Activated CD4-positive, alpha-beta T cell treated with anti-CD3 and anti-CD28 coated beads for 24 hours (primary cell): ENCODE measurements at places on chromosomes 5 and 9.

GRCh38 chr5:141908796-141909195 lies 14.9 kb upstream of the DELE1 start:
- no peak for DNase-seq

- DNase-seq = no peak
Measured at GRCh38 chr5:97365918-97366317, 182.9 kb upstream of the RIOK2 start.

DNA sequence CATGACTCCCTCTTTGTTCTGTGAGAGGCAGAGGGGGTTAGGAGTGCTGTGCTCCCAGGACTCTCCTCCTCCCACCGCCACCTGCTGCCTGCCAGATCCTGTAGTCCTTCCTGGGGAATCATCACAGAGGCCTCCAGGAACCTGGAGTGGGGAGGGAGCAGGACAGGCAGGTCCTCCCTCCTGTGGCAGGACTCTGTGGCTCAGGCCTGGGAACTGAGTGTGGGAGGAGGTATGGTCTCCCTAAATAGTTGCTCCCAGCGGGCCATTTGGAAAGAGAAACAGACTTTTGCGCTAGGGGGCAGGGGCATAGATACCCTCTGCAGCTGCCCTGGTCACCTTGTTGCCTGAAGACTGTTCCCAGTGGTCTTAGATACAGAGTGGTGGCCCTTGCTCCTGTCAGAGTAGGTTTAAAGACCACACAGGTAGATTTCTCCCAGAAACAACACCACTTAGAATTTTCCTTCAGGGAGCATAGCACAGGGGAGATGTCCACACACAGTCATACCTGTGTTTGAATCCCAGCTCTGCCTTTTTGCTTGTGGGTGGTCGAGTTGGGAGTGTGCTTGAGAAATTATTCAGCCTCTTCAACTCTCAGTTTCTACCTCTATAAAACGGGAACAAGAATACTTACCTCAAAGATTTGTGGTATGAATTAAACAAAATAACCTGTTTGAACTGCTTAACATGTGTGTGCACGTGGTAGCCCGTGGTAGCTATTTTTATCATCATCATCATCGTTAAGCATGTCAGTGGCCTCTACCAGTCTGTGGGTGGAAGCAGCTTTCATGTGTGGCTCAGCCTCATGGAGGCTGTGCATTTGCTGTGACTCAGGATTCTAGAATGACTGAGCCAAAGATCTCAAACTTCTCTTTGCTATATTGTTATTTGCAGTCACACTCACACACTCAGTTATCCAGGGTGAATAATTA lies 55.8 kb downstream of the SLC22A5 start:
- DNase-seq = peak; percentile 57

GRCh38 chr9:81717747-81718077 lies 28.4 kb upstream of the TLE1 start:
- DNase-seq = no peak

DNA sequence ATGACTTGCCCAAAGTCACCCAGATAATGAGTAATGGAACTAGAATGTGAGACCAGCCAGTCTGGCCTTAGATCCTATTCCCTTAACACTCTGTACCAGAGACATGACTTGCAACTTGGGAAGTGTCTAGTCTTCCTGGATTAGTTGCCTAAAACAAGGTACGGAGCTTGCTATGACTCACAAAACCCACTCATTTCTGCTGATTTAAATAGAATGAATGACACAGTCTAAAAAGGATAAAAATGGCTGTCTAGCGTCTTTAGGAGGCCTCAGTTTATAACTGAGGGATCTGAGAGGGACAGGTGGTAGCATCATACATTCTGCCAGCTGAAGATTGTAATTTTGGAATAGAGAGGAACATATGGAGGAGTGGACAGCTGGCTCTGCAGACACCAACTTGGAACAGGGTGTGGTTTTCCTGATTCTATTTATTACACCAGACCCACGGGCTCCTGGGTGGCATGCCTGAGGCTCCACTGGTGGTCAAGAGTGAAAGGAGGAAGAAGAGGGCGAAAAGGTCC lies 62.7 kb downstream of the ABLIM3 start:
- DNase-seq = no peak

- DNase-seq = no peak
Measured at GRCh38 chr5:134106991-134107701, 7.3 kb upstream of the TCF7 start.

DNA sequence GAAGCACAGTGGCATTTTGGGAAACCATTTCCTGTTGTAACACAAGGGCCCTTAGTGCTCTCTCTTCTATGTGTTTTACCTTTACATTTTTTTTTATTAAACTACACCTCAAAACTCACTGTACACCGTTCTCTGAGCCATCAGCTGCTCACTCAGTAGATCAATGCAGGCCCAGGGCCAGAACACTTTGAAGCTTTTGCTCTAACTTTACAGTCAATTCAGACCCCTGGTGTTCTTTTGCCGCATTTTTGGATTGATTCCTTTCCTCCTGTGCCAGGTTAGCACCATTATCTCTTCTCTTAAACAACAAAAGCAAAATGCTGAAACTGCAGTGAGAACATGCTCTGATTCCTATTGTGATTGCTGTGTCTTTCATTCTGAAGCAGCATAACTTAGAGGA lies 269.8 kb upstream of the RGMB start:
- no peak for DNase-seq

GRCh38 chr5:10793785-10794184 lies 32.8 kb upstream of the DAP start:
- DNase-seq = no peak

- no peak for DNase-seq
Measured at GRCh38 chr9:90801973-90802322, 329 bp downstream of the SYK start.

GRCh38 chr5:40291338-40291737 lies 388.4 kb upstream of the PTGER4 start:
- no peak for DNase-seq

DNA sequence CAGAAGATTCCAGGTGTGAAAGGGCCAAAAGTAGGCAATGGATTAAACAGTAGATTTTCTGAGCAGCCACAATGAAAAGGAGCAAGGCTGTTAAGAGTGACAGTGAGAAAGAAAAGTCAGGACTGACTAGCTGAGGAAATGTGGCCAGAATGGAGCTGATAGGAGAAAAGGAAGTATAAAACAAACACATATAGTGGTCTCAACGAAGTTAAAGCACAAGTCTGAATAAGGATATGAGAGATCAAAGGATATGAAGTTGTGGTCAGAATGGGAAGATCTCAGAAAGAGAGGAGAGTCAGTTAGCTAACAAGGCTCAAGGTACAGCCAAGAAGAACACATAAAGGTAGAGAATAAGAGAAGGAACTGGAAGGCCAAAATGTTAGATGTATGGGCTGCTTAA lies 39.9 kb downstream of the FNIP1 start:
- no peak for DNase-seq

DNA sequence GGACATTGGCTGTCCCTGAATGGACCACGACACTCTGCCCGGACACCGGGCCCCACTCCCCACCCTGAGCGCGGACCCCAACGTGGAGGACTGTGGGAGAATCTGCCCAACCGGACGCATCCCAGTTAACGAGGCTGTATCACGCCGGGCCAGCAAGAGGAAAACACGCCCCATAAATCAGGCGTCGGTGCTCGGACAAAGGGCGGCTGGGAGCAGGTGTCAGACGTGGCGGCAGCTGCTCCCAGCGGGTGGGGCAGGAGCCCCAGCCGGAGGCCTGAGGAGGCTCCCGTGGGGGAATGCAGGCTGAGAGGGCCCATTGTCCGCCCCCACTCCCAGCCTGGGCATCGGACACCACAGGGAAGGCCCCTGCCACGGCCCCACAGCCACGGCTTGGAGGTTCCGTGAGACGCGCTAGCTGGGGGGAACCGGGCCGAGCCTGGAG lies 19.2 kb downstream of the NOTCH1 start:
- DNase-seq = no peak

GRCh38 chr5:125865166-125865815 lies 557.9 kb upstream of the GRAMD2B start:
- no peak for DNase-seq

DNA sequence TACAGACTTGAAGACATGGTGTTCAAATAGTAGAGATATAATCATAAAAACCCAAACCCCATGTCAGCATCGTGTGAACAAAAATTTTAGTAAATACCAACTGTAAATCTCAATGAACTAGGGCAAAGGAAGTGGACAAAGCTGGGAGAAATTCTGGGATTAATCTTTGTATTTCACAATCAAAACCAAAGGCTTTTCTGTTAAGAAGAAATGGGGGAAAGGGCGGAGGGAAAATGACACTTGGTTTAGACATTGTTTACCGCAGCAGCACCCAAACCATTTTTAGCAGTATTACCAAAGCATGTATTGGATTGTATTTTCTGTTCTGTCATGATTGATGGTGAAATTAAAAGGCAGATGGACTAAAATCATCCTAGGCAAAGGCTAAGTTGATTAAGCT lies 134.2 kb upstream of the PRSS3 start:
- DNase-seq = no peak

- DNase-seq = no peak
Measured at GRCh38 chr5:116216246-116216645, 131.4 kb downstream of the COMMD10 start.

DNA sequence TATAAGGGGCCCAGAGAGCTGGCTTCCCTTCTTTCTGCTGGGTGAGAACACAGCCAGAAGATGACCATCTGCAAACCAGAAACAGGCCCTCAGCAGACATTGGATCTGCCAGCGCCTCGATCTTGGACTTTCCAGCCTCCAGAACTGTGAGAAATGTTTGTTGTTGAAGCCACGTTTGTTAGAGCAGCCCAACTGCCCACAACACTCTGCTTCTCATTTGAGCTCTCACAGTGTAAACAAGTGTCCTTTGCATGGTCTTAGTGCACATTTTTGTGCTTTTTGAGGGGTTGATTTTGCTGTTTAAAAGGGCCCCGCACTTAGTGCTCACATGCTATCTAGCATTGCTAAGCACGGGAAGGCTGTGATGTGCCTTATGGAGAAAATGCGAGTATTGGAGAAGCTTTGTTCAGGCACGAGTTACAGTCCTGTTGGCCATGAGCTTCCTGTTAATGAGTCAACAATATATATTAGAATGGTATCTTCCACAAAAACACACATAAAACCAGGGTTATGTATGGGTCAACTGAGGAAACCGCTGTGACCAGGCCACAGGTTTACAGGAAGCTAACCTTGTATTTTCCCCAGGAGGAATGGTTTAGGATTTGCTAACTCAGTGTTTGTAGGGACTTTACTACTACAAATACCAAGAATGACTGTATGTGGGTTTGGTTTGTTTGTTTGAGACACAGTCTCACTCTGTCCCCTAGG lies 11.9 kb downstream of the CMBL start:
- DNase-seq = no peak

- no peak for DNase-seq
Measured at GRCh38 chr5:151476016-151476415, 28.6 kb downstream of the SLC36A1 start.
